ENCODE measurements at places on chromosomes 3 and 15.

DNA sequence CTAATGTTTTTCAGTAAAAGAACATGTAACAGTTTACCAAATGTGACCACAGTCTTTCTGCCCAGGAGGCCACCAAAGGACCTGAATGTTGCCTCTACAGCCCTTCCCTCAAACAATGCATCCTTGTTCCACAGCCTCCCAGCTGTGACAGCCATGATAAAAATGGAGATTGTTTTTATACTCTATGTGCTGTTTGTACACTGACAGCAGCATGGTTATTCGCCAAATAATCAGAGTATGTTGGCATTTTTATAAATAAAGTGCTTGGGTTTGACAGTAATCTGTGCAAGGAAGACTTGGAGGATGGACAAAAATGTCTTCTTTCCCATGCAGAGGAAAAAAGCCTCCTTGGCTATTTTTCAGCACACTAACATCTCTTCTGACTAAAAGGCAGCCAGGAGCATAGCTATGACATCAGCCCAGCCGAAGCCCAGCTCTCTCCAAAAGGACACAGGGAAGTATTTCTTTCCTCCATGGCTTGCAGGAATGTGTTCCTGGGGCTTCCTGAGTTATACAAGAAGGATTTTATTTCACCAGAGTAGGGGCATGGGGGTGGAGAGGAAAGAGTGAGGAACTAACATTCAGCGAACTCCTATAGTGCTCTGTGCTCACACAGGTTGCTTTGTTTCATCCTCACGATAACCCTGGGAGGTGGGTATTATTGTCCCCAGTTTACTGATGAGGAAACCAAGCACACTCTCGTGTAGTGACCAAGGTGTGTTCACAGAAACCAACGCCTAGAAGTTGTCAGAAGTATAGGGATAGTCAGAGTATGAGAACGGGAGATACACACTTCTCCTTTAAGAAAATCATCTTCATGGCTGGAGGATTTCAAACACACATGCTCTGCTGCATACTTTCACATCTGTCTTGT, 339.7 kb downstream of the MECOM start:
- DNase-seq: peak; percentile 83

DNA sequence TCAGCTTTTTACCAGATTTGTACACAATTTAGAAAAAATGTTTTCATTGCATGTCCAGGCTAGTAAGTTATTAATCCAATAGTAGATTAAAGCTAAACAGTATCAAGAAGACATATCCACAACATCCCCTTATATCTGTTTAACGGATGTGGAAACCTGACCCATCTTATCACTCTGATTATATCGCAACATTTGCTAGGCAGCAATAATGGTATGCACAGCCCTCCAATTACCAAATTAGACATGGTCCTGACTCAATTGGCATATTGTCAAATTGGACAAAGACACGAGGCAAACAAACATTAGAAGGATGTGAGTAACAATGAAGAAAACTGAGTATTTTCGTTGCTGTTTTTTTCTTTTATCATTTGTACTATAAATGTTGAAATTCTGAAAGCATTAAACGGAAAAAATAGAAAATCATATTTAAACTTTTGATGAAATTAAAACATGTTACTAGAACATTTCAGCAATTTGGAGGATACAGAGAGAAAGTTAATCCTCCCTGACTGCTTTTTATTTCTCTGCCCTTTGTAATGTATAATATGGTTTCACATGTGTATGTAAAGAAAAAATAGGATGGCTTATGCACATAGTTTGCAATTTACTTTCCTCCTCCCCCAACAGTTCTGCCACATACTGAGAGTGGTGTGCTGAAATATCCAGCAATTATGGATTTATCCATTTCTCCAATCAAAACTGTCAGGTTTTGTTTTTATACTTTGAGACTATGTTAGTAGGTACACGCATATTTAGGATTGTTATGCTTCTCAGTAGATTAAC, 633.7 kb downstream of the ZIC1 start:
- peak; percentile 43 for DNase-seq

DNA sequence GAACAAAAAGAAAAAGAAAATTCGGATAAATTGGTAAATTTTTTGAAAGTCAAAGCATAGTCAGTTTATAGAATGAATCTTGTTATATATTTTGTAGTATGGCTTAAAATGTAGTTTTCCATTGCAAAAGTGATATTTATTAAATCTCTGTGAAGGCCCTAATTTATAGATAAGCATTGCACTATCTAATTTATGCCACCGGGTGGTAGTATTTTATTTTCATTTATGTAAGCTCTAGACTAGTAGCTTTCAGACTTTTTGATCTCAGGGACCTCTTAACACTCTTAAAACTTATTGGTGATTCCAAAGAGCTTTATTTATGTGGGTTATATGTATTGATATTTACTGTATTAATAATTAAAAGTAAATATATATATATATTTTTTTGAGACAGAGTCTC, 133.9 kb upstream of the LRRFIP2 start:
- peak; percentile 51 for DNase-seq

- DNase-seq: no peak
Measured at GRCh38 chr15:35827141-35827540, 281.2 kb upstream of the DPH6 start.

- no peak for DNase-seq
Measured at GRCh38 chr3:182261041-182261440, 532.3 kb upstream of the ATP11B start.

- DNase-seq: no peak
Measured at GRCh38 chr3:151998744-151999143, 125.3 kb downstream of the SUCNR1 start.

- peak; percentile 87 for DNase-seq
Measured at GRCh38 chr3:127734754-127735473, 62.2 kb downstream of the ABTB1 start.

DNA sequence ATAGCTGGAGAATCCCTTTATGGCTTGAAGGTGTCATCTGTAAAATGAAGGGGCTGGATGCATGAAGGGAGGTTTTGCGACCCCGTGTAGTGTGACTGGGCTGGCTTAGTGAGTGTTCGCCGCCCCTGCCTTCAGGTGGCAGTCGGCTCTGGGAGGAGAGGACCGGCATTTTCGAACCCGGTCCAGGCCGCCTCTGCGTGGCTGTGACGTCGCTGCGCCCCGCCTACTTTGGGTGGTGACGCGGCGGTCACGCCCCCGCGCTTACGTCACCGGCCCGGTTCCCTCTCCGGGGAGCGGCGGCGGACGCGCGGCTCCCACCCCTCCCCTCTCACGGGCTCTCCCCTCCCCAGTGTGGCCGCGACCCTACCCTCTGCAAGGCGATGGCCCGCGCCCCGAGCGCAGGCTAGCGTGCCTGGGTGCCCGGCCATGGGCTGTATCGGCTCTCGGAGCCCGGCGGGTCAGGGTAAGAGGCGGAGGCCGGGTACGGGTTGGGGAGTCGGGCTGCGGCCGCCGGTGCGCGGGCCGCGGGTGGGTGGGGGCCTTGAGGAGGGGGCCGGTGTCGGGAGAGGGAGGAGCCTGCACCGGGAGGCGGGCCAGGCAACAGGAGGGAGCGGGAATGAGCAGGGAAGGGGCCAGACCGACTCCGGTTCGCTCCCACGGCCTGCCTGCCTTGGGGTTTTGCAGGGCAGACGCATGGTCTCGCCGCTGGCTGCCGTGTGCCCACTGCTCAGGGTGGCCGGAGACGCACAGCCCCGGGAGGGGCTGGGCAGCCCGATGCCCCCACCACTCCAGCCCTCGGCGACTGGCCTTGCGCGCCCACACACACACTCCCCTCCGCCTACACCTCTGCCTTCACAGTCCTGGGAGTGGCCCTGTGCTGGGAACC, 1.5 kb upstream of the FAM131A start:
- DNase-seq: peak; percentile 76

DNA sequence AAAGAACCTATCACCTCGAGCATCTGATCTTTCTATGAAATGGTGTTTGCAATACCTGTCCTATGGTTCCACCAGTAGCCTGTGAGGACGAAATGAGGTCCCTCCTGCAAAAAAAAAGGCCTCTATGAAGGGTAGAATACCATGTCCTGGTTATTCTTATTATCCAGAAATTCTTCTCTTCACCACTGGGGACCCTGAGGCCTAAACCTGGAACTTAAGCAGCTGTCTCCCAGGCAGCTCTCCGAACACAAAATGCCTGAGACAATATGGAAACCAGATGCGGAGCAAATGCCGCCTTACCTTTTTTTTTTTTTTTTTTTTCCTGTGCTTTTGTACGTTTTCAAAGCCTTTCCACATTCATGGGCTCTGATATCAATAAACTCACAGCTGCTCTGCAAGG, 62.1 kb upstream of the WNT5A start:
- DNase-seq: no peak

GRCh38 chr15:71128939-71129562, 13.8 kb downstream of the THSD4 start:
- DNase-seq: no peak

DNA sequence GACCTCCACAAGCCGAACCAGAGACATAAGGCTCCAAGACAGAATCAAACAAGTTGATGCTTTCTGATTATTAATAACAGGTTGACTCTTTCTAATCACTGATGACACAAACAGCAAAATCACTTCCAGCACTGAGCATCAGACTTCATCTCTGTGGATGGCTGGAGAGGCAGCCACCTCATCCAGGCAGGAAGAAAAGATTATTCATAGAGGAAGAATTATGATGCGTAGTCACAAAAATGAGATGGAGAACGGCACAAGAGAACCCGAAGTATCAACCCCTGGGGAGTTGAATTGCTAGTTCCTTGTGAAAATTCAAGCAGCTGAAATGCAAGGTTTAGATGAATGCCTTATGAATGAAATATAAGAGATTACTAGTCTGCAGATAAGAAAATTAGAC, 49.9 kb upstream of the LMCD1 start:
- no peak for DNase-seq

- DNase-seq: peak; percentile 66
Measured at GRCh38 chr3:194687638-194688199, 2.0 kb downstream of the FAM43A start.

DNA sequence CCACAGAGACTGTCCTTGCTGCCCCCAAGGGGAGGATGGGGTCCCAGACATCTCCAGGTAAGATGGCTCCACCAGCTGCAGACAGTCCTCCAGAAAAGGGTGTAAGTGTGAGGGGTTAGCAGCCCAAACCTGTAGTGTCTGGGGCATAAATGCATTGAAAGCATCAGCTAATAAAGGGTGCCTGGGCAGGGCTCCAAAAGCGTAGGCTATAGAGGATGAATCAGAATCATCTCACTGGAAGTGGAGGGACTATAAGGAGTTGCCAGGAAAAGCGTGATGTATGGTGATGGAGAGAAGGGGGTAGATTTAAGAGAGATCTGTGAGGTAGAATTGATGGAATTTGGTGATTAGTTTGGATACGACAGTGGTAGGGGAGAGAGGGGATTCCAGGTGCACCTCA, 79.9 kb upstream of the ONECUT1 start:
- no peak for DNase-seq

- DNase-seq: no peak
Measured at GRCh38 chr3:192880313-192880712, 37.3 kb downstream of the MB21D2 start.

DNA sequence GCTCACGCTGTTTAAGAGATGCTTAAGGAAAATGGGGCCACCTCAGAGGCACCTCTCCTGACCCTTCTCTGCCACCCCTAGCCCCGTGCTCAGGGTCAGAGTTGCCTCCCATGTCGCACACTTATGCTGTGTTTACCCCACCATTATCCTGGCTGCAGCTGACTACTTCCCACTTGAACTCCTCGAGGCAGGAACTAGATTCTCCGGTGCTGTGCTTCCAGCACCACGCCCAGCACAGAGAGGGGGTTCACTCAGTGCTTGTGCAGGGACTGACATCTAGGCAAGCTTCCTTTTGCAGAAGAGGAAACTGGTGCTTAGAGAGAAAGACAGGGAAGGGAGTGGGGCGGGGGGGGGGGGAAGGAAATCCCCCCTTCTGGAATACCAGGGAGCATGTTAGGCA, 340.1 kb downstream of the RORA start:
- no peak for DNase-seq

DNA sequence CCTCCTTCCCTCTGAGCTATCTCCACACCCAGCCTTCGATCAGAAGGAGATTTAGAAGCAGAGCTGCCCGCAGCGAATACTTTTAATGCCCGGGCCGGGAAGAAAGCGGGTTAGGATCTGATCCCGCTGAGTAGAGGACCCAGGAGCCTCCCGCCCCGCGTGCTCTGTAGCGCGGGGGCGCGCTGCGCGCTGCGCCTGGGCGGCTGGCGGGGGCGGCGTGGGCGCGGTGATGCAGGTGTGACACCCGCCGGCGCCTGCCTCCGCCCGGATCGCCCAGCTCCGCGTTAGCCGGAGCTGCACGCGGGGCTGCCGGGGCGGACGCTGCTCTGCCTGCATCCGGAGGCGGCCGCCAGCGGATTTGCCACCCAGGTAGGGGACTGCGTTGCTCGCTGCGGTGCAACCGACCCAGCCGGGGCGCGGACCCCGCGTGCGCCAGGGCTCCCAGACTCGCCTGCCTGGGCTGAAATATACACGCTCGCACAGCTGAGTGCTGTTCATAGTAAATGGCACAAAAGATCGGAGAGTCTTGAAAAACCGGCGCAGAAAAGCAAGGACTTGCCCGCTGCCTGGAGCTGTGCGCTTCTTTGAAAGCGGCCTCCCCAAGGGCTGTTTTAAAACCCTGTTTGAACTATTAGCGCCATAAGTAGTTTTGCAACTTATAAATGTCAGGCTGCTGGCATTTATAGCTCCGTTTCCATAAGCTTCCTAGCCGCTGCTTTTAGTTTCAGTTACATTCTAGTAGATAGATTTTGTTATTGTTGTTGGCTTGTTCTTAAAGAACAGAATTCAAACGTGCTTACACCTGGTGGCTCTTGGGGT, at the start of gene SV2B:
Gene SV2B (plus strand): TSS at position 263 of the 819 bp plus-strand sequence. CDS start 126,007 bp downstream, outside the sequence.
- peak; percentile 13 for DNase-seq

DNA sequence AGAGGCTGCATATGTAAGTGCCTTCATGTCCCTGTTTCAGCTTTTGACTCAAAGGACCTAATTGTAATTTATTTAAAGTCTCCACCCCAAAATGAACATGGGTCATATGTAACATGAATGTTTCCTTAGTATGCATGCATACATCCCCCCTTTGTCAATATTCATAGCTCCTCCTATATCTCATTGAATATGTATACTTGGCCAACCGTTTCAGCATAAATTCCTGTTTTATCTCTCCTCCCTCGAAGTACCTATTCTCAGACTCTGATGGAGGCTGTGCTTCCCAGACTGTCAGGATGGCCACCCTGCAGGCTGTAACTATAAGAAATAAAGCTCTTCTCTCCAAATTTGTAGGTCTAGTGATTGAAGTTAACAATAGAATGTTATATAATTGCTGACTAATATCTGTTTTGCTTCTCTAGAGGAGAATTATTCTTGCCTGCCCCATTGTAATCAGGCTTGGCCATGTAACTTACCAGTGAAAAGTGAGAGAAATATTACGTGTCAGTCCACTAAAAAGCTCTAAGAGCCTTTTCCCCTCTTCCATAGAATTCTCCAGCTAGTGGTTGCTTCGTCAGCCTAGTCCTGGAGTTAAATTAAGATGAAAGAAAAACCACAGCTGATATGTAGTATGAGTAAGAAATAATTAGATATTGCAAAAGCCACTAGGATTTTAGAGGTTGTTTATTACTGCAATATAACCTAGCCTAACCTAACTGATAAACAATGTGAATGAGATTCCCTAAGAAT, 245.1 kb downstream of the ZNF385D start:
- DNase-seq: peak; percentile 86

GRCh38 chr3:112083239-112083638, 3.0 kb upstream of the C3orf52 start:
- DNase-seq: no peak

All from fibroblast of lung (primary cell).